Stimulated activated CD4-positive, alpha-beta T cell treated with anti-CD3 and anti-CD28 coated beads, Interleukin-1b, Interleukin-23, amount 100 ng/mL, for 4 hours (primary cell): ENCODE measurements at places on chromosomes 1 and 21.

DNA sequence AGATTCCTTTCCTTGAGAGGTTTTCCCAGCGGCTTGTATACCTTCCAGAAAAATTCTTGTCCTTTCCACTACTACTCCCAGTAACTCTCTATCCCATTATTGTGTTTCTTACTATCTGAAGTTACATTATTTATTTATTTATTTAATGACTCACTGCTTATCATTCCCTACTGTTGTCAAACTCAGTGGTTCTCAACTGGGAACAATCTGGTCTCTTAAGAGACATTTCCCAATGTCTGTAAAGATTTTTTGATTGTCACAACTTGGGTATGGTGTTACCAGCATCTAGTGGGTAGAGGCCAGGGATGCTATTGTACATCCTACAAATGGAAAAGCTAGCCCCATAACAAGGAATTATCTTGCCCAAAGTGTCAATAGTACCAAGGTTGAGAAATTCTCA, 771.5 kb upstream of the ADGRL2 start:
- DNase-seq = no peak

GRCh38 chr1:47675047-47675675, 237.3 kb downstream of the FOXD2 start:
- no peak for DNase-seq

GRCh38 chr1:160607011-160607671, 27.8 kb upstream of the CD84 start:
- no peak for DNase-seq

GRCh38 chr1:23525558-23526250, 5.3 kb downstream of the E2F2 start:
- DNase-seq = no peak

DNA sequence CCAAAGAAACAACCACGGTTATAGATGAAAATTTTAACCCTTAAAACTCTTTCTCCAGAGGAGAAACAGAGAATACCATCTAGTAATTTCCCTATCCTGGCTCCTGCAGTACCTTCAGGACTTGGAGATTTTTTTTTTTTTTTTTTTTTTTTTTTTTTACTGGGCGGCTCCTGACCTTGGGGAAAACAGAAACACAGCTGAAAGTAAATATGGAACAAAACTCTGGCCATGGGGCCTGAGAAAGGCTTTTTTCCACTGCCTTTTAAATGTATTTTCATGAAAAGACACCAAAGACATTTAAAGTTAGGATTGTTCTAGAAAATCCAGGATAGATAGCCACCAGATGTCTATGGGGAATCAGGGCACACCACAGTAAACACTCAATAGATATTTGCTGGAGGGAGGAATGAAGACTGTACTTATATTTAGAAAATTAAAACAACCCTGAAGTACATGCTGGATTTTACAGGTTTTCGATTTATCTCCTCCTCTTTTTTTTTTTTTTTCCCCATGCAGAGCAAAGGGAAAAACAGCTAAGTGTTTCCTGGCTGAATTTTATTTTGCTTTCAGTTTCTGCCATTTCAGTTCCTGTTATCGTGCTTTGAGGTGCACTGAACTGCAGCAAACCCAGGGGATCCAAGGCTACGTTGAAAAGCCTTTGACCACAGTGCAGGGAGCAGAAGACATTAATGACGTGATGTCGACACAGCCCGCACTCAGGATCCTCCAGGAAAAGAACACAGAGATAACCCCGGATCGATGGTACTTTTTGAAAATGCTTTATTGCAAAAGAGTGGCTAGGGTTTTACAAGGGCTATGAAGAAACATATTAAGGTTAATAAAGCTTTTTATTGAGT, 35.7 kb upstream of the CNN3 start:
- DNase-seq = no peak

GRCh38 chr1:33119532-33120217, 38.7 kb downstream of the AZIN2 start:
- DNase-seq = no peak

DNA sequence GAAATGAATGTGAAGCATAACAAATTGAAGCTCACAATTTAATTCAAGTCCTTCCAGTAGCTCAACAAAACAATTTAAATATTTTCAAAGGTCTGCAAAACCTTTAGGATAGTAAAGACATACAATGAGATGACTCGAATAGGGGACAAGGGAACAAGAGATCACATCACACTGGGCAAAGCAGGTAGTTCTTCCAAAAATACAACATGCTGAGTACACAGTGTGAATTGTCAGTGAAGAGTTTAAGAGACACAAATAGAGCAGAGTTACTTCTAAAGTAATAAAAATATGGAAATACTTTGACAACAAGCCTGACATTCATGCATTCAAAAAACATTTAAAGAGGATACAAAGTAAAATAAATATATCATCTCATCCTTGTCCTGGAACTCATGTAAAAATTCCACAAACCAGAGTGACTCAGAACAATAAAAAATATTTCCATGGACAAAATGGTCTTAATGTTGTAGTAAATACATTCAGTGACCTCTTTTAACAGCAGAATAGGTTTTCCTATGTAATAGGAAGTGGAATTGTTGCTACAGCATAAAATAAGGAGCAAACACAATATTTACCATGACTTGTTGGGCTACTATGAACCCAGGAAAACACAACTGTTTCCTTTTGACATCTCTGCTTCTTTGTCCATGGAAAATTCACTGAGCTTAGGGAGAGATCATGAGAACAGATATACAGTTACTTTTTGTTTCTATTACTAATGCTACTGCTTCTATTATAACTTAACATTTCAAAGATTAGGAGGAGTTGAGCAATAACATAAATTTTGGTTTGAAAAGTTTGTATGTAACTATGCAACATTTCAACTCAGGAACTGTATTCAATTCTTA, 83.7 kb upstream of the BCL10 start:
- DNase-seq = no peak

GRCh38 chr1:8338526-8339202, 20.8 kb downstream of the SLC45A1 start:
- DNase-seq = no peak

DNA sequence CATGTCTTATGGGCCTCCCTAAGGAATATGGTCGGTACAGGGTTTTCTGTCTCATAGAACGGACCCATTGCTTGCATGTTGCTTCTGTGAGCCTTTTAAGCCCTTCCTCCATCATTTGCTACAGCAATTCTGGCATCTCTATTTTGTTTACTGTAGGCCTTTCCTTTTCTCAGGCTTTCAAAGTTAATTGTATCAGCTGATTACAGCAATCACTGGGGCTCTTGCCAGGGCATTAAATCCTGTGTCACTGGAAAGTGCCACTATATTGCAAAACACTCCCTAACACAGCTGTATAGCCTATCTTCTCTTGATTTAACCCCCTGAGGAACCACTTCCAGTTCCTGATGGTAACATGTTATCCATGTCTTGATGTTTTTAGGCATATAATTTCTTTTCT, 156.5 kb downstream of the PDE4B start:
- no peak for DNase-seq

DNA sequence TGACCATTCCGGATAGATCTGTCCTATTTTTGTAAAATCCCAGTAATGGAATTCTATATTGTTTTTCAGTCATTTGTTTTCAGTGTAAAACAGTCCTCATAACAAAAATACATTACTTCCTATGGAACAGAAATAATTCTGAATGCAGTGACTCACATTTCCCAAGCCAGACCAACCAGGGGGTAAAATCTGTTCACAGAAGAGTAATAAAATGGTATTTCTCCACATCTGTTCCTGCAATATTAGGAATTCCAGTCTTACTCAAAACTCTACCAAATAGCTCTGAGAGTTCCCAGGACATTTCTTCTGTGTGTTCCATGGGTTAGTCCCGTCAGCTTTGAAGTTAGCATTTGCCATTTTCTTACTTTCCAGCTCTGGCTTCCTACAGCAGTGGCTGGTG, 2.6 kb upstream of the DDR2 start:
- no peak for DNase-seq

GRCh38 chr21:41536076-41536826, 28.3 kb upstream of the TMPRSS2 start:
- no peak for DNase-seq
